ENCODE measurements at places on chromosomes 6 and 20.

DNA sequence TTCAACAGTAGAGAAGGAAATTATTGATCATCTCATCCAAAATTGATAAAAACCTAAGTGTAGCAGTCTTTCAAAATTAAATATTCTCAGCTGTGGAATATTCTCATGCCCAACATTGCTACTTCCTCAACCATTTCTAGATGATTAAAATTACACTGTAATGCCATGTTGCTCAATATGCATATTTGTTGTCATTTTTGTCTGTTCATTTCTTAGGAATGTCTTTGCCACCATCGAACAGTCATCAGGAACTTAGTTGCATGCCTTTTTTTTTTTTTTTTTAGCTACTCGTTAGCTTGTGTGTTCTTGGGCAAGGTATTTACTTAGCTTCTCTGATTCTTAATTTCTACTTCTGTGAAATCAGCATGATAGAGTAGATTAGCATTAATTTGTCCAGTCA, 188.6 kb downstream of the DTNBP1 start:
- peak; percentile 49 for DNase-seq

DNA sequence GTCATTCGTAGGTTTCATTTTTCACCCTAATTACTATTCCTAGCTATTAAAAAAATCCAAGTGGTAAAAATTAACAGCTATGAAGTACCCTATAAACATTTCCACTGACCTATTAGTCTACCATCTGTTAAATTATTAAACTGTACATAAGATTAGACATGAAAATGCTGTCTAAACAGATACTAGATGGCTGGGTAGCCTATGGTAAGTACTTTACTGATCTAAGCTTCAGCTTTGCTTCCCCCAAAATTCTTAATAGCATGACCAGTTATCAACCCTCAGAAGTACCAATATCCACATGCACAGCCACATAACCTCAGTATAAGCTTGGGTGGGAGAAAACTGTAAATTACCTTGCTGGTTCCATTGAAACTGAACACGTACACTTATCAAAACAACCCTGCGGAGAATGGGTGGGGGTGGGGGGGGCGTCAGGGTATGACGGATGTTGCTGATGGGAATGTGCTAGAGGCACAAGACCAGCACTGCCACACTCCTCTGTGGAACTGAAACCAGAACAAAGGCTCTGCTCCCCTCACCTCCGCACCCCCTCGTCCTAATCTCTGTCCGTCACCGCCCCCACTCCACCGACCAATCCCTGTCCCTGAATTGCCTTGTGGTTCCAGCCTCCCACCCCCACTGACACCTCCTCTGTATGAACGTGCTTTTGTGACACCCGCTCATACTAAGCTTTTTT, 45.3 kb downstream of the B4GALT5 start:
- DNase-seq, result no peak

- DNase-seq, result no peak
These were observed 391.5 kb upstream of the MANEA start for GRCh38 chr6:95185874-95186273.

- no peak for DNase-seq
These were observed 89.7 kb downstream of the ATXN1 start for GRCh38 chr6:16671302-16672289.

All from AG09319 (cell line).